Chondrocyte (in vitro differentiated cells): ENCODE measurements at places on chromosomes 2 and 18. TPM values are rescaled to one million over a fixed set of nuclear protein-coding genes. Genes with fewer than 3 reads are reported as not detected.

The SIX3 gene
- not detected in 3 replicates for total RNA-seq

The MALT1 gene
- total RNA-seq, result 15.9 to 23.3 TPM (median 17.4 TPM) in 3 replicates

The ACTR1B gene
- total RNA-seq, result 51.0 to 66.0 TPM (median 51.8 TPM) in 3 replicates

The EGR4 gene
- total RNA-seq, result not detected in 3 replicates

The DPP10 gene
- total RNA-seq, result not detected in 3 replicates

The TFCP2L1 gene
- total RNA-seq, result 0.02 TPM in 1 of 3 replicates, not detected in the others

The VSNL1 gene
- not detected in 3 replicates for total RNA-seq

The BOLL gene
- total RNA-seq, result not detected in 3 replicates

The SLC14A1 gene
- 0.25 TPM in 1 of 3 replicates, not detected in the others for total RNA-seq
